ENCODE measurements at places on chromosomes 1 and 21.
A peak's percentile ranks its signal among the peaks of the same experiment; 100 is the strongest.

- no peak for DNase-seq
Measured at GRCh38 chr1:20740781-20741180, 8.3 kb upstream of the SH2D5 start.

DNA sequence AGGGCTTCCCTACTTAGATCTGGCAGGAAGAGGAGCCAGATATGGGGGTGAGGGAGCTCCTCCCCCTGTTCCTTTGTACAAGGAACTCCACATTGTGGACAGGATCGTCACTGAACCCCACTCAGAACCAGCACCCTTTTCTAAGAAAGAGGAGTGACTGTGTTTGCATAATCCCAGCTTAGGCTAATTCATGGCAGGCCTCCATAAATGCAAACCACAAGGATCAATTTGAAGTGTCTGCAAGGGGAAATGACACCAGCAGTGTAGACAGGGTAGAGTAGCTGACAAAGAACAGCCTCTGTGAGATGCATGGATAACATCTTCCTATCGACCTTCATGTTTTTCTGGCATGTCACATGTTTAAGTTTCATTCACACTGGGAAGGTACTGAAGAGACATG lies 11.7 kb downstream of the MX1 start:
- DNase-seq = no peak

DNA sequence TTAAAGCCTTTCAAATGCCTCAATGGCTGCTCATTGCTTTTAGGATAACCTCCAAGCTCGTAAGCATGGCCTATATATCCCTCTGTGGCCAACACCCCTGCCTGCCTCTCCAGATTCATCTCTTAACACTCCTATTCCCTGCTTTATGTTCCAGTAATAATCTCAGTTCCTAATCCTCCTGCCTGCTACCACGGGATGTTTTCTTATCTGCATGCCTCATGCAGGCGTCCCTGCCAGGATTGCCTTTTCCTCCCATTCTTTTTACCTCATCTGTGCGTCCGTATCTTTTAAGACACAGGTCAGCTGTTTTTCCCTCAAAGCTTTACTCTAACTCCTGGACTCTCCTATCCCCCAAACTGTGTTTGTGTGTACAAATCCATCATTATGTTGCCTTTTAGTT lies 36.1 kb downstream of the ZBTB40 start:
- no peak for DNase-seq

DNA sequence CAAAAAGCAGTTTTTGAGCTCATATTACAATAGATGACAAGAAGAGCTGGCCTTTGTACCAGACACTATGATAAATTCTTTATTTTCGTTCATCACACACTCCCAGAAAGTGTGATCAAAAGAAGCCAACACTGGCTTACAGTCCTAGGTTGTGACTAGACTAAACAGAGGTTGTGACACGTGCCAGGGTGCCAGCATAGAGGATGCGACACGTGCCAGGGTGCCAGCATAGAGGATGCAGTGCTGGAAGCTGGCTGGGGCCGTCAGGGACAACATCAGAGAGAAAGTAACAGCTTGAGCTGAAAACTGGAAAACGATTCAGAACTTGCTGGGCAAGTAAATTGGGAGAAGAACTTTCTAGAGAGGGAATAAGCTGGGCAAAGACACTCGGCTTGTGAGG lies 2.2 kb downstream of the MTARC1 start:
- no peak for DNase-seq

- peak; percentile 37 for DNase-seq
Measured at GRCh38 chr1:22053017-22053860, 730 bp downstream of the CDC42 start.

DNA sequence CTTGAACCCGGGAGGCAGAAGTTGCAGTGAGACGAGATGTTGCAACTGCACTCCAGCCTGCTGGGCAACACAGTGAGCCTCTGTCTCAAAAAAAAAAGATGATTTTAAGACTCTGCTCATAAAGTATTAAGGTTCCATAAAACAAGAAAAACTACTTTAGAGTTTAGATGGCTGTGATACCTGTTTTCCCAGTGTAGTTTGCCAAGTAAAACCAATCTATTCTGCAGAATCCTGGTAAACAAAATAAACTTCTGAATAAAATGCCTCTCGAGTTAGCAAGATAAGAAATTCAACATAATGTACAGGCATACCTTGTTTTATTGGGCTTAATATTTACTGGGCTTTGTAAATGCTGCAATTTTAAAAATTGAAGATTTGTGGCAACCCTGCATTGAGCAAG lies 30.8 kb downstream of the LTN1 start:
- DNase-seq = no peak

- no peak for DNase-seq
Measured at GRCh38 chr1:210915890-210916507, 217.9 kb downstream of the KCNH1 start.

GRCh38 chr1:9699361-9699760 lies 47.8 kb downstream of the PIK3CD start:
- DNase-seq = no peak
